Fibroblast of lung (primary cell): ENCODE measurements at places on chromosomes 6 and 20.
A peak's percentile ranks its signal among the peaks of the same experiment; 100 is the strongest.

DNA sequence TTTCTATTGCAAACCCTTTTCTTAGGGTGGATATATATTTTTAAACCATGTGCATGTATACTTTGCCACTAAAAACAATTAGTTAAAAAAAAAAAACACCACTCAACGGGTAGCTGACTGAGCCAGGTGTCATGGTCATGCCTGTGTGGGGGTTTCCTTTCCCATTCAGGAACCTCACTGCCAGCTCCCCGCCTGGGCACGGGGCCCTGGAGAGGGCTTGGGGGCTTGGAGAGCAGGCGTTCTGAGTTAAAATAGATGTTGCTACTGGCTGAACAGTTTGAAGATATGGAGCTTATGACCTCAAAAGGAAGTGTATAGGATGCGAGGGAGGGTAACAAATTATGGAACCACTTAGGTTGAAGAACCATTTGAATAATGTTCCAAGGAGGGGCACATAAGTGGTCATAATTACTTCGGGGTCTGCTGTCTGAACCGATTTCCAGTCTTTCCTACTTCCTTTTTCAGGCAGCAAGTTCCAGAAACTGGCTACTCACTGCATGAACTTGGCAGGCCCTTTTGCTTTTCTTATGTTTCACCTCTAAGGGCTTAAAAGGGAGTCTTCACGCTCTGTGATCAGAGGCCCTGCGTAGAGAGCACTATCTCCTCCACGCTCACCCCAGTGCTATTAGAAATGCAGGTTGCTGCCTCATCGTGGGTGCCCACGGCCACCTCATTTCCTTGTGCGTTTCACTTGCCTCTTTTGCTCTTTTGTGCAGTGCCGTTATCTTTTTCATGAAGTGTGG, 9.9 kb downstream of the STX16 start:
- no peak for DNase-seq

- DNase-seq, result no peak
Observed at GRCh38 chr6:90521955-90522354, 64.9 kb downstream of the MAP3K7 start.

DNA sequence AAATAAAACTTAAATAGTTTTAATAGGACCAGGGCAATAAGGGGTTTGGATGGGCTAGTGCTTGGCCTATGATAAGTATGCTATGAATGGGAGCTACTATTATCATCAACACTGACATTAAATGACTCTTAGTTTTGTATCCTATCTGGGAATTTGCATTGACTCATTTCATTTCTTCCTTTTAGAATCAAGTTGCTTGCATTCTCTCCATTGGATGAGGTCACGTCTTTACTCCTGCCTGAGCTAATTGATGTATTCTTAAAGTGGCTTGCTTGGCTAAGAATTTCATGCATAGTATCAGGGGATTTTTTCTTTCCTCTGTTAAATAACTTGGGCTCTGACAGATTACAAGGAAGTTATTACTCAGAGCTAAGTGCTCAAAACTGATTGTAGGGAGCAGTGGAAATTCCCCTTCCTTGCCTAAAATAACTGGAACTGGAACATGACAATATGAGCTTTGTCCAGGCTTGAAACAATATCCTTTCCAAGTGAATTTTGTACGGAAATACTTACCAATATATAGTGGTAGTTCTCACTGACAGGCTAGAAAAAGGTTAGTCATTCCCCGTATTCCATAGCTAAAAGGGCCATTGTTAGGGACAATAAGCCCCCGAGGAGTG, 169.9 kb downstream of the BCAS1 start:
- DNase-seq, result peak; percentile 59

- DNase-seq, result no peak
Observed at GRCh38 chr20:58701431-58702160, 9.0 kb downstream of the NPEPL1 start.

GRCh38 chr6:24009319-24009718, 116.7 kb upstream of the NRSN1 start:
- DNase-seq, result peak; percentile 3

DNA sequence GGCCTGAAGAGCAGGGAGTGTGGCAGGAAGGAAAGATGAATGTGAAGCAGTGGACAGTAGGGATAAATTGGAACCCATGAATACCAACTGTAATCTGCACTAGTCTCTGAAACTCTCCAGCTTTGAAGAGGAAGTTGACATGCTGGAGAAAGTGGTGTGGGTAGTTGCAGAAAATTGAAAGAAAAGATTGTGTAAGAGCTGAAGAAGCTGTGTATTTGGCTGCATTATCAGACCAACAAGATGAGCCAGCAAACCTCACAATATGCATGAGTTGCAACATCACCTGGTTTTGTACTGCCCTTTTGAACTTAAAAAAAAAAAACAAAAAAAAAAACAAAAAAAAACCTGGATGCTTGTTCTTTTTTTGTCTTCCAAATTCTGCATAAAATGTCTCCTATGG, 921.9 kb upstream of the EYS start:
- DNase-seq, result peak; percentile 49

DNA sequence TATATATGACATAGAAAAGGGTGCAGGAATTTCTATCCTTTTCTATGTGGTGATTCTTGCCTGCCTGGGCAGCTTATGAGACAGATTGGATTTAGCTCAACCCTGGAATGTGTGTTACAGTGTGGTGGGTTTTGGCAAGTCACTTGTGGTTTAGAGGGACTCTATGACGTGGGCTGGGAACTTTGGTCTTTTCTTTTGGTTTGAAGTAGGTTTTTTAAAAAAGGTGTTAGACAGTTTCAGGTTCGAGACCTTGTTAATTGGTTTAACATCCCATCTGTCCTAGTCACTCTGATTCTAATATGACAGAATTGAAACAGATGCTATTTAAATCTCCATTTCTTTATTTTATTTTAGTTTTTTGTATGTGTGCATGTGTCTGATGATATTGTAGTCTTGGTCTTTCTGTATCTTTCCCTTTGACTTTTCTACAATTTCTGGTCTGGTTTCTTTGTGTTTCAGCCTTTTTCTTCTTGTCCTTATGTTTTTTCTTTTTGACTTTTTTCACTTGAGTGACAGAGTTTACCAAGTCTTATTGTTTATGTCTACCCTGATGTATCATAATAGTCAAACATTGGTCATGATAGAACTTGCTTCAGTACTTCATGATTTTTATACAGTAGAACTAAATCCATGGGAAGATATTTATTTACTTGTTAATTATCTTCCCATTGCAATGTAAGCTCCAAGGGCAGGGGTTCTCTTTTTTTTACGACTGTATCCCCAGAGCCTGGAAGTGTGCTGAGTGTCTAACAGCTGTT, 174.3 kb downstream of the CDKAL1 start:
- peak; percentile 14 for DNase-seq

DNA sequence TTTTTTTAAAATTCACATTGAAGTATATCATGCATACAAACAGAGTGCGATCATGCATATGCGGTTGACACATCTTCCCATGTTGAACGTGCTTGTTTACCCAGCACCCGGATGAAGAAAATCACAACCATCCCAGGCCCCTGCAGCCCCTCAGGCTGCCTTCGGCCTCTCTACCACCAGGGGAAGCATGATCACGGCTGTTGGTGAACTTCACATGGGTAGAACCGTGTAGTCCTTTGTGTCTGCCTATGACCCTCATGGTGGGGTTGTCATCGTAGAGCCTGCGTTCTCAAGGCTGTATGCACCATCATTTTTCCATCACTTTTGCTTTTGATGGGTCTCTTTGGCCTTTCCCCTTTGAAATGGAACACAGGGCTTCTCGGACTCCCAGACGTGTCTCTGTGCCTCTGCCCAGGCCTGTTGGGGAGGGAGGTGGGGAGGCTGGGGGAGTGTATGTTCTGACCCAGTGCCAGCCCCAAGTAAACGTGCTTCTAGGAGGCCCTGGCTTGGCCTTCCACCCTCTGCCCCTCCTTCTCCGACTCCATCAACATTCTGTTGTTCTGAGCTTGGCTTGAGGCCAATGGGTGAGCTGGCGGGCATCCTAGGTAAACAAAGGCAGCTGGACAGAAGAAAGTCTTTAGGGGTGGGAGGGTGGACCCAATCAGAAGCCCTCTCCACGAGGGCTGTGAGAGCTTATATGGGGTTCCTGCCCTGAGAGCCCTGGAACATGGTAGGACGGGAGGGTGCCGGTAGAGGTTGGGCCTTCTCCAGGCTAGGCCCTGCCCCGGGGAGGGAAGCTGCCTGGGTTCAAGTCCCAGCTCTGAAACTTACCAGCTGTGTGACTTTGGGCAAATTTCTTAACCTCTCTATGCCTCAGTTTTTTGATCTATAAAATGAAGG, 39.7 kb downstream of the TGM2 start:
- DNase-seq, result peak; percentile 73

GRCh38 chr20:41424011-41424410, 57.4 kb upstream of the EMILIN3 start:
- no peak for DNase-seq

DNA sequence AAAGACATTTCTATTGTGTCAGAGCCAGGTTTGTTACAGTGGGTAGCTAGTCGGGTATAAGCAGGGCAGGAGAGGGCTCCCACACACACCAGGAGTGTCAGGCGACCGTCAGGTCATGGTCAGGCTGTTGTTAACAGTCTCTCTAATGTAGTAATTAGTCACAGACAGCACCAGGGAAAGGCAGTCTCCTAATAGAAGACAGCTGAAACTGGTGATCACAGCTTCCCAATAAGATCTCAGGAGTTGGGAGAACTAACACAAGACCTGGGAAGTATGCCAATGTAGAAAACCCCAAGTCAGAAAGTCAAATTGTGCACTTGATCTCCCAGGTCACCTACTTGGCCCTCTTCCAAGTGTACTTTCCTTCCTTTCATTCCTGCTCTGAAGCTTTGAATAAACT, 53.0 kb upstream of the GPR6 start:
- DNase-seq, result peak; percentile 1

GRCh38 chr6:125363039-125363823, 61.5 kb upstream of the HDDC2 start:
- peak; percentile 45 for DNase-seq

- peak; percentile 39 for DNase-seq
Observed at GRCh38 chr6:72238021-72238420, 351.7 kb downstream of the RIMS1 start.

- DNase-seq, result no peak
Observed at GRCh38 chr6:16374461-16375200, 136.2 kb downstream of the GMPR start.

DNA sequence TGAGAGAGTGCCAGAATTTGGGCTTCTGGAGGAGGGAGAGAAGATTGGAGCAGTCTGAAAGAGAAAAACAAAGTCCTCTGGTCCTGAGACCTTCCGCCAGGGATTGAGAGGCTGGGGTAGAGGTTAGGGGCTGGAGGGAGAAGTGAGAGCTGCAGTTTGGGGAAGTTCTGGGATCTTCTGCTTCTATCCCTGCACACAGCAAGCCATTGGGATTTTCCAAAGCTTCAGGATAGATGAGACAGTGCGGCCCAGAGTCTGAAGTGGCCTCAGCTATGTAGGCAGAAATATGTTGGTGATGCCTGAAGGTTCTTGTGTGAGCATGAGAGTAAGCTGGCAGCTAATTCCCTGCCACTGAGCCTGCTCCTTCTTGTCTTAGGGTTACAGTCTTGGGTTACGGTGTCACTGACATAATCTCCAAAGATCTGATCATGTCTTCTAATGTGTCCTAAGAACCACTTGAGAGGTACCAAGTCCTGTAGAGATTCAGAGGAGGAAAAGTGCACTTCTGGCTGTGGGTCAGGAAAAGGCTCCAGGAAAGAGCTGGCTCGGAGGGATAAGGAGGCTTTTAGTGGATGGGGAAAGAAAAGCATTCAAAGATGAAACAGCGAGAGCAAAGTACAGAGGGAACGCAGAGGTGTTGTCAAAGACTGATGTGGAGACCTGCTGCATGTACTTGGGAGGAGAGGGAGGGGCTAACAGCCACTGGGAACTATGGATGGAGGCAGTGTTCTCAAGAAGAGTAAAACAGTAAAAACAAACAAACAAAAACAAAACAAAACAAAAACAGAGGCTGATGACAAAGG, 131.1 kb upstream of the MYLIP start:
- no peak for DNase-seq

GRCh38 chr20:61850926-61851900, 214.5 kb downstream of the TAF4 start:
- DNase-seq, result no peak
